Non-pigmented ciliary epithelial cell (primary cell): ENCODE measurements at places on chromosomes 3 and 15.
A peak's percentile ranks its signal among the peaks of the same experiment; 100 is the strongest.

DNA sequence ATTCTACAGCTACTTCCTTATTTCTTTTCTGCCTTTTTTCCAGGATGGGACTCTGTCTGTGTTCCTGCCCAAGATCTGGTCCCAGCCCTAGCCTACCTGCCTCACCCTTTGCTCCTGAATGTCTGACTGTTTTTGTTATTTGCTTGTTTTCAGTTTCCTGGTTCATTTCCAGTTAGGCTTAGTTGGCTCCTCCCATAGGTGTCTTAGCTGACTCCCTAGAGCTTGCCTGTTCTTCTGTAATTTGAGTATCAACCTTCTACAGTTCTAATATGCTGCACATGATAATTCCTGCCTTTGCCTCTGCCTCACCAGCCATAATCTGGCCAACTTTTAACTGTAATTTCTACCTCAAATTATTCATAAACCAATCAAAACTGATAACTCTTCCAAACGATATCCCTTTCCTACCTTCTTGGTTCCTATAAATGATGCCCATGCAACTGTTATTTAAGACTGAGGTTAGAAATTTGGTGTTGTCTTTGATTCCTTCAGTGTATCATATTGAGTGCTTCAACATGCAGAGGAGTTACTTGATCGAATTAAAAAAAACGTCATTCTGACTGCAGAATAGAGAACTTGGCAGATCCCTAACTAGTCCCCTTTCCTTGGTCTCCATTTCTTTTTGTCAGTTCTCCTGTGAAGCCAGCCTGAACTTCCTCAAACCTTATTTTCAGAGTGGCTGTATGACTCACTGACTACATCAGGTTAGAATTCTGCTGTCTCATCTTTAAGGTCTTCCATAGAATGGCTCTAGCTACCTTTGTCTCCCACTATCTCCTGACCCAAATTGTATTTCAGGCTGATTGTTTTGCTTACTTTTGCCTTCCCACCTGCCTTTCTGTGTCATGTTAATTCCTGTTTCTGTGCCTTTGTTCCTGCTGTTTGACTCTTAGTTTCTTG is 8.4 kb downstream of the GOLM2 start:
- DNase-seq = peak; percentile 30

GRCh38 chr3:159668990-159669476 is 319.6 kb upstream of the IL12A start:
- DNase-seq = no peak

GRCh38 chr3:138344754-138345153 is 3.6 kb upstream of the MRAS start:
- no peak for DNase-seq

- DNase-seq = no peak
Measured at GRCh38 chr3:89186456-89186855, 79.0 kb downstream of the EPHA3 start.

DNA sequence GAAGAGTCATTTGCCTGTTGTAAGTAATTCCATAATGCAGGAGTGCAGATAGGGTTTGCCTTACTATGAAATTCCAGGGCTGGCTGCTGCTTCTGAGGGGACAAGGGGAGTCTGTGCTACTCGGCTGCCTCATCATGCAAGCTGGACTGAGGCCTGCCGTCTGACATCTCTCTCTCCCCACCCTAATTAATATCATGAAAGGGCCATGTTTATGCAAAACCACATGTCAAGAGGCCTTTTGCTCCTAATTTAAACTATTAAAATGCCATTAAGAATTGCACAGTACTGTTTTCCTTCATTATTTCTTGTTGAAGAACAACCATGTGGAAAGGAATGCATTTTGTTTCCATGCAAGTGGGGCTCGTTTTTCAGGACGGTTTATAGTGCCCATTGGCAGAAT is 26.3 kb downstream of the CHST2 start:
- DNase-seq = no peak

DNA sequence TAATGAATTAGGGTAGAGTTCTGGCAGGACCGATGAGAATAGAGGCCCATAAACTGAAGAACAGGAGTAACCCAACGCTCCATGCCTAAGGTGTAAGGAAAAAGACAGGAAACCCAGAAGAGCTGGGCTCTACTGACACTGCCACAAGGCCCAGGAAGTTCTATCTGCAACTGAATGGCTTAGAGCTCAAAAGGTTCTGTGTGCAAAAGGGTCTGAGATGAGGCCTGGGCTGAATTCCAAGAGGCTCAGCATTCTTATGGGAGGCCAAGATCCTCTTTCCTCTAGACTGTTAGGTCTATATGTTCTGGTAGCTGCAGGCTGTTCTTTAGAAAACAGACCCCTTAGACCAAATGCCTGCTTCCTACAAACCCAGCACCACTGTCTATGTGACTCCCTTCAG is 30.5 kb upstream of the PRSS50 start:
- DNase-seq = no peak

- no peak for DNase-seq
Measured at GRCh38 chr3:10526366-10526765, 21.0 kb upstream of the ATP2B2 start.

- peak; percentile 57 for DNase-seq
Measured at GRCh38 chr3:29695643-29696198, 414.9 kb downstream of the RBMS3 start.

- DNase-seq = no peak
Measured at GRCh38 chr3:17125738-17126442, 241.1 kb downstream of the PLCL2 start.

DNA sequence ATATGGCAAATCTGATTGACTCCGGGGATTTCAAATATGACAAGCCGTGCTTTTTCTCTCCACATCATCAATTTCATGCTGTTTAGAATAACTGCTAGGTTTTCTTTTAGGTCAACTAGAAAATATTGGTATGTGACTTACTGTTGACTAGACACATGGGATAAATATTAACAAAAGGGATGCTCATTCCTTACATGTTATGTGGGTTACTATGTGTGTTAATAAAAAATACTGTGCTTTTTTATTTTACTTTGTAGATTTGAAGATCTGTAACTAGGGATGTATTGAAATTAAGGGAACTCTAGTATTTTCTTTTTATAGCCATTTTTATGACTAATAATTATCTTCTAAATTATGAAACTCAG is 264.6 kb upstream of the COL8A1 start:
- DNase-seq = no peak

GRCh38 chr3:52769786-52770455 is 819 bp downstream of the NEK4 start:
- no peak for DNase-seq
